ENCODE measurements at places on chromosomes 4 and X.
A peak's percentile ranks its signal among the peaks of the same experiment; 100 is the strongest.

DNA sequence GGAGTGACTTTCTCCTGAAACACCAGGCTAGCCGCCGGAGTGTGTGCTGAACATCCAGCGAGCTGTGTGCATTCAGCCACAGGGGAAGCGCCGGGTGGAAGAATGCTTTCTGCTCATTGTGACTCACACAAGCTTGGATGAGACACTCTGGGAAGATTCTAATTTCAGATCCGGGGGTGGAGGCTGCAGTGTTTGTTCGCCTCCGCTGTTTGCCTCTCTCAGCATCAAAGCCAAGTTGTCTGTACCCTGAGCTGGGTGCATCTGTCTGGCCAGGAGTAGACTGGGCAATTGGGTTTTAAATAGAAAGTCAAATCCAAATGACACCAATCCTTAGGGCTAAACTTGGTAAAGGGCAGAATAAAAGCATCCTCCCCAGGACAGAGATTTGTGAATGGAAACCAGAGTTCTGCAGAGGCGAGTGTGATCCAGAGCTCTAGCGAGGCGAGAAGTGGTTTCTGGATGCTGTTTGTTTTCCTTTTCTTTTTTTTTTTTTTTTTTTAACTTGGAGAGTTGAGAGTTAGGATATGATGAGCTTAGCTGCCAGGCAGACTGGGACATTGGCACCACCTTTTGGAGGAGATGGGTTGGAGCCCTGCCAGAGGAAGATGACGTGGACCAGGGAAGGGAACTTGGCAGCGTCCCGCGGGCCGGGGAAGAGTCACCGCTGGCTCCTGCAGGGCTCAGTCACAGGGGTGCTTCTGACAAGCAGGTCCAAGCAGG, 196.0 kb upstream of the PSAPL1 start:
- peak; percentile 82 for DNase-seq

DNA sequence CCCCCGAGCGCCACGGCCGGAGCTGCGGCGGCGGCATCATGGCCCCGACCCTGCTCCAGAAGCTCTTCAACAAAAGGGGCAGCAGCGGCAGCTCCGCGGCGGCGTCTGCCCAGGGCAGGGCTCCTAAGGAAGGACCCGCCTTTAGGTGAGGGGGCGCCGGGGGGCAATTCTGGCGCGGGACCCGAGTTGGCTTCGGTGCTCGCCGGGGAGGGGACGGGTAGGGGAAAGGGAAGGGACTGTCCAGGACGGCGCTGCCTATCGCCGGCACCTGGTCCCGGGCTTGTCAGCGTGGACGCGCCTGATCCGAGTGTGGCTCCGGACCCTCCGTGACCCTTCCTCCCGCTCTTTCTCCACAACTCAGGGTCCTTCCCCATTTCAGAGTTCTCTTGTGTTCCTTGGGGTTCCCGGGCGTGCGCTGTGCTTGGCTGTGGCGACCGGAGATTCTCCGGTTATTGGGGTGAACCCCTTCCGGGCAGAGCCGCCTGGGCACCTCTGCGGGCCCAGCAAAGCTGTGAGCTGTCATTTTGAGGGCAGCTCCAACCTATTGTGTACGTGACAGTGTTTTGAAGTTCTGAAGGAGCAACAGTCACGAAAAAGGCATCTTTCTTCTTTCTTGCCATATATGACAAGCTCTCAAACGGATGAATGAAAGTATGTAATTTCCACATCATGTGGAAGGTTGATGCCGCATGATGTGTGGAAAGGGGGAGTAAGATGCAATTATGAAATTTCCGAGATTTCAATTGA, 522 bp downstream of the FNIP2 start:
- peak; percentile 43 for DNase-seq

GRCh38 chr4:2869659-2870058, 26.0 kb downstream of the ADD1 start:
- no peak for DNase-seq

DNA sequence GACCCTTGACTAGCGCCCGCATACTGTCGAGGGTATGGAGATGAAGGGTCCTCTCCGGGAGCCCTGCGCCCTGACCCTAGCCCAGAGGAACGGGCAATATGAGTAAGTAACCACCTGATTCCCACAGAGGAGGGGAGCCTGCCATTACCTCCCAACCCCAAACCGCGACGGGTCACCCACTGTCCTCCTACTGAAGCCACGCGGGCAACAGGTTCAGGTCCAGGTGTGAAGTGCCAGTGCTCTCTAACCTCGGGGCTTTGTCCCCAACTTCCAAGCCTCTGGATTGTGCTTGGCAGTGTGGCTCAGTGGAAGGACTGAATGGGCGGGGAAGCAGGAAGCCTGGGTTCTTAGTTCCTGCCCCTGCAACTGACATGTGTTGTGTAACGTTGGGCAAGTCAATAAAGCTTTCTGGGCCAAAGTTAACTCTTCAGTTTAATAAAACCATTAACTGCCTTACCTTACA, 694 bp downstream of the OCRL start:
- DNase-seq = peak; percentile 28

DNA sequence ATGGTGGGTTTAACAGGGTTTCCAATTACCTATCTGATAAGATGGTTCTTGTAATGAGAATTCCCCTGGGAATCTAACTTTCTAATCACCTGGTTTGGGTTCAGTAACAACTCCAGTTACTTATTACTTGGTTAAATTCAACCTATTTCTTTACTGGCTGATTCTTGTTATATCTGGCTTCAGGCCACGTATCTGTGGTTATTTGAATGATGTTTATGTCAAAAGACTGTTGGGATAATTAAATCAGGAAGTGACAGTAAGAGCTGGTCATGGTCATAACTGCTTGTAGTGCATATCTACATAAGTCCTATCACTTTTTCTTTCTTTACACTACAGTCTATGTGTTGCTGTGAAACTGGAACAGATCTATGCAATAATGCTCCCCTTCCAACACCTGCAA, 108.1 kb downstream of the MID1 start:
- DNase-seq = peak; percentile 29

GRCh38 chr4:169337510-169337909, 66.8 kb upstream of the SH3RF1 start:
- DNase-seq = peak; percentile 98

DNA sequence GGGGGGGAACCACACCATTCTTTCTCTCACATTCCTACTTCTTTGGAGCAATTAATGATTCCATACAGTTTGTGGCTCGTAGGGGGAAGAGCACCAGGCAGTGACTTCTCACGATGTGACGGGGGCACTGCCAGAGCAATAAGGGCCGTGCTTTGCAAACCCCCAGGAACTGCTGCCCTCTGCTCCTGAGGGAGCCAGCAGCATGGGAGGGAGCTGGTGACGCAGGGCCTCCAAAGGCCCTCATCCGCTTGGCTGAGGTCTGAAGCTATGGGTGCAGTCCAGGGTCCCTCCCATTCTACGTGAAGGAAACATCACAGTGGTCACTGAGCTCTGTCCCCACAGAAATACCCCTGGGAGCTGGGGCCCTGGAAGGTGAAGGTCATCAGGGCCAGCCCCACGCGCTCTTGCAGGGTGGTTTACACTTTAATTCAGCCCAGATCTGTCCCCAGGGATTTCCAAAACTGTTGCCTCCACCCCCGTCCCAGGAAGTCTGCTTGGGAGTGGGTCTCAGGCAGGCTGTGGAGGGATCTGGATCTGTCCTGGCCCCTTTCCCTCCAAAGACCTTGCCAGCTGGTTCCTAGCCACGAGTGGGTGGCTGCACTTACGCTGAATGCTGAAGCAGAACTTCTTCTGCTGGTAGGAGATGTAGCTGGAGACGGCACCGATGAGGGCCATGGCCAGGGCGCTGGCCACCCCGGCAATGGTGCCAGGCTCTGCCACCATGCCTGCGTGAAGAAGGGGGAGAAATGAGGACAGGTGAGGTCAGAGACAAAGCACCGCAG, 82.6 kb downstream of the MTMR1 start:
- no peak for DNase-seq

GRCh38 chrX:144219035-144219434, 335.2 kb downstream of the UBE2NL start:
- DNase-seq = peak; percentile 0

GRCh38 chrX:940691-941090, 271.8 kb downstream of the CRLF2 start:
- no peak for DNase-seq

DNA sequence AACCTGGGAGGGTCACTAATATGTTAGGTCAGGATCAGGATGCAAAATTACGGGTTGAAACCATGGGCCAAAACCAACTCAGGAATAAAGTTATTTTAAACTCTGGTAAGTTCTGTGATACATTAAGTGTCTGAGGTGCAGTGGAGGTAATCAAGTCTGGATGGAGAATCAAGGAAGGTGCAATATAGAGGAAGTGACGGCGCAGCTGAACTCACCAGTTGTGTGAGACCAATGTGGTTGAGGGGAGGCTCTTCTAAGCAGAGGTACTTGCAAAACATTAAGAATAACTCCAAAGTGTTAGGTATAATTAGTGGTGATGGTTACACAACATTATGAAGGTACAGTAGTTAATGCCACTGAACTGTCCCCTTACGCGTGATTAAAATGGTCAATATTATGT, 19.7 kb downstream of the GAB3 start:
- no peak for DNase-seq
